ENCODE measurements at places on chromosomes 7 and 10.
A peak's percentile ranks its signal among the peaks of the same experiment; 100 is the strongest.

DNA sequence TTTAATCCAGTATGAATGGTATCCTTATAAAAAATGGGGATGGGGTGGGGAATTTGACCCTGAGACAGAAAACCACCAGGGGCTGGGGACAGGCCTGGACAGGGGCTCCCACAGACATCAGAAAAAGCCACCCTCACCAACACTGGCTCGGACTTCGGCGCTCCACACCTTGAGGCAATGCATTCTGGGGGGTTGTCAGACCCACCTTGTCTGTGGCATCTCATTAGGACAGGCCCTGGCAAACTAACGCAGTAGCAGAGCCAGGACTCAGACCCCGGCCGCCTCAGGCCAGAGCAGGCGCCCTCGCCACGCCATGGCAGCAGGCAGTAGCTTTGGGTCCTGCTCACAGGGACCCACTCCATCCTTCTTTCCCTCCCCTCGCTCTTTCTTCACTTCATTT is 160.1 kb downstream of the CCDC3 start:
- no peak for DNase-seq

GRCh38 chr10:88984525-88984924 is 6.1 kb upstream of the FAS start:
- DNase-seq: no peak

- no peak for DNase-seq
Observed at GRCh38 chr7:22548313-22548712, 48.3 kb upstream of the STEAP1B start.

DNA sequence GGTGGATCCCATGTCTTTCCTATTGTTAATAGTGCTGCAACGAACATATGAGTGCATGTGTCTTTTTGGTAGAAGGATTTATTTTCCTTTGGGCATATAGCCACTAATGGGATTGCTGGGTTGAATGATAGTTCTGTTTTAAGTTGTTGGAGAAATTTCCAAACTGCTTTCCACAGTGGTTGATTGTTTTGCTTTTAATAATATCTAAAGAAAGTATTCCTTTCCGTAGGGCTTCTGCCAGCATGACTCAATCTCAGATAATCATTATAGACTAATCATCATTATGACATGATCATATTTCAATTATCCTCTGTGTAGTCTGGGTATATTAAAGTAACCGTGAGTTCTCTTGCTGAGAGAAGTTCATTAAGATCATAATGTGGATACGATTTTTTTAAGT is 110.2 kb upstream of the KMT2E start:
- DNase-seq: no peak

DNA sequence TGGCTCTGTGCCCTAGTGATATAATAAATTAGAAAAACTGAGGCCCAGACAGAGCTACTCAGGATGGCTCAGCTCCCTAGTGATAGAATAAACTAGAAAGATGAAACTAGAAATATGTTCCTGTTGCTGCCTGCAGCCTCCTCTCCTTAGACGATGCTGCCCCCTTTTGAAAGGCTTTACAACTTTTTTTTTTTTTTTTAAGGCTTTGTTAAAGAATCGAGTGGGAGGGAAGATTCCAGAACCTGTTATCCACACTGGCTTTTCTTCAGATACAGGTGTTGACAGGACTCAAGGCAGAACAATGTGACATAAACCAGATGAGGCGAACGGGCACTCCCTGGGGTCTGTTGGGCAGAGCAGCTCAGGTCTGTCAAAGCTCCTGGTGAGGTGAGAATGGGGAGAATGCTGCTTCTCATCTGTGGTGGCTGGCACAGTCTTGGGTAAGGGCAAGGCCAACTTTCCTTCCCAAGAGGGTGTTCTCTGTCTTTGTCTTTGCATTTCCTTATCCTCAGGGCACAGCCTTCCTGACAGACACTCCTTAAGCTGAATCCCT is 175.1 kb downstream of the COBL start:
- DNase-seq: no peak

DNA sequence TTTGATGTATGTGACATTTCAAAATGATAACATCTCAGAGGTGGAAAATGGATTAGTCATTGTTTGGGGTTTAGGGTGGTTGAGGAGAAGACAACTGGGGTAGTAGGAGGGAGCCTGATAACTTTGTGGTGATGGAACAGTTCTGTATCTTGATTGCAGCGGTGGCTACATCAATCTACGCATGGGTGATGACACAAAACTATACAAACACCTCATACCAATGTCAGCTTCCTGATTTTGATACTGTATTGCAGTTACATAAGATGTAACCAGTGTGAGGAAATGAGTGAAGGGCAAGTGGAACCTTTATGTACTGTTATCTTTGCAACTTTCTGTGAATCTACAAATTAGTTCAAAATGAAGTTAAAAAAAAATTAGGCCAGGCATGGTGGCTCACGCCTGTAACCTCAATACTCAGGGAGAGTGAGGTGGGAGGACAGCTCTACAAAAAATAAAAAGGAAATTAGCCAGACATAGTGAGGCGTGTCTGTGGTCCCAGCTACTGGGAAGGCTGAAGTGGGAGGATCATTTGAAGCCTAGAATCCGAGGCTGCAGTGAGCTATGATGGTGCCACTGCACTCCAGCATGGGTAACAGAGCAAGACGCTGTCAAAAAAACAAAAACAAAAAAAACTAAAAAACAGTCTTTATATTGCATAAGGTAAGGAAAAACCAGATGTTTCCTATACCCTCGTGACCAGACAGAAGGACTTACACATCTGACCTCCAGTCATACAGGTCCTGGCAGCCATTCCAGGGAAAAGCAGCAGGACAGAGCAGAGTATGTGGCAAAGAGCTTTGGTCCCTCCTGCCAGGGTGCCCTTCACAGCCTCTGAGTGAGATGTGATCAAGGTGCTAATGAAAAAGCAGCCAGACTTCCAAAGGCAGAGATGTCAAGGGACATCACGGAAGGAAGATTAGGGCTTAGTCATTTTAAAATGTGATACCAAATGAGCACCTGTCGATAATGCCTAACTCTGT is 50.8 kb downstream of the CYTH3 start:
- DNase-seq: peak; percentile 87

DNA sequence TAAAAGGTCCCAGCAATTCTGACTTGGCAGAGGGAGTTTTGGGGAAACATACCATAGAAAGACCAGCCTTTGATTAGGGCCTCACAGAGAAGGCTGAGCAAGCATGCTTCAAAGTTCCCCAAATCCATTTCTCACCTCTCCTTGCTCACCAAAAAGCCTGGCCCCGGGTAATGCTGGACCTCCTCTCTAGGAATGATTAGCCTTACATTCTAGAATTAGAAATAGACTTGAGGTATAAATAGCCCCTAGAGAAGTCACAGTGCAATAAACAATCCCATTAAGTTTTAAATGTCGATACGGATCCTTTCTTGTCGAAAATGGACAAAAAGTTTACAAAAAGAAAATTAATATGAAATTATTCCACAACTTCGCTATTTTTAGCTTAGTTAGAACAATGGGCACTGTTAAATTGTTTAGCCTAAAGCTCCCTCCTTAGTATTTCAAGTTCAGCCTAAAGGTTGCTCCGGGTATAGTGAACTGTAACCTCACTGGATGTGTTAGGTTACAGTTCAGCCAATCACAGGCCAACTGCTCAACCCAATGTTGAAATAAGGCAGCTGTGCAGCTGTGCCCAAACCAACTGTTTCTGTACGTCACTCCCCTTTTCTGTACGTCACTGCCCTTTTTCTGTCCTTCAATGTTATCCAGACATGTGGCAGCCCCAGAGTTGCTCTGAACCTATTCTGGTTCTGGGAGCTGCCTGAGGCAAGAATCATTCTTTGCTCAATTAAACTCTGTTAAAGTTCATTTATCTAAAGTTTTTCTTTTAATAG is 7.9 kb upstream of the GSDME start:
- DNase-seq: peak; percentile 85

DNA sequence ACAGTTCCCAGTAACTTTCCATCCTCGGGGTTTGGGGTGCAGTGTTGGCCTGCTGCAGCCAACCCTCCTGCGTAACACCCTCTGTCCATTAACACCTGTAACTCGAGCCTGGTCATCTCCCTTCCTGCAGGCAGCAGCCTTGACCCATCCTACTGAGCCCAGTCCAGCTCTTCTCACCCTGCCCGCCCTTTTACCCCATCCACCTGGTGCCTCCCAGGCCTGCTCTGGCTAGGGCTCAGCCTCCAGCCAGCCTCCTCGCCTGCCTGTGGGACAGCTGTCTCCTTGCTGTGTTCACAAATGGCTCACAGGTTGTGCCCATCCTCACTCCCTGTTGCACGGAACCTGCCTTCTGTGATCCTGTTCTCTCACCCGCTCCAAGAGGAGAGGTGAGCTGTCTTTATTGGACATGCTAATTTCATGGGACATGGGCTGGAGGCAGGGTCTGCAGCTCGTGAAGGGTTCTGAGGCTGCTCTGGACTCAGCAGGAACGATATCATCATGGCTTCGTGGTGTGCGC is 277.2 kb upstream of the TCERG1L start:
- DNase-seq: no peak

GRCh38 chr7:20352573-20353306 is 22.0 kb downstream of the ITGB8 start:
- DNase-seq: no peak

GRCh38 chr10:21260506-21261149 is 264.9 kb downstream of the SKIDA1 start:
- no peak for DNase-seq

- no peak for DNase-seq
Observed at GRCh38 chr10:91610444-91610843, 22.4 kb downstream of the PPP1R3C start.

DNA sequence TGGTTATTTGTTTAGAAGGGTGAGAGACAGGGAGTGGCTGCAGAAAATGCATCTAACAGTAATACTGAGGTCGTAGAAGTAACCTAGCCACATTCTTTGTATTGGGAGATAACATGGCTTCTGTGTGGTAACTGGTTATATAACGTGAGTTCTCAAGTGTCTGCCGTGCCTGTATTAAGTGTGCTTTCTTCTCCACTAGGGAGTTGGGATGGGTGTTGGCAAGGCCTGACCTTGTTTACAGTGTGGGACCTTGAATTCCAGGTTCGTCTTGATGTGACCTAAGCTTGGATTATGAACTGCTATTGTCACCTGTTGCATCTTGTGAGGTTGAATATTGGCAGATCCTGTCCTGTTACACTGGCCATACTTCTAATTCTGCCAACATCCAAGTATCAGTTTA is 145.3 kb upstream of the NAMPT start:
- DNase-seq: no peak

- peak; percentile 92 for DNase-seq
Observed at GRCh38 chr7:32905175-32905662, 13.7 kb upstream of the KBTBD2 start.

DNA sequence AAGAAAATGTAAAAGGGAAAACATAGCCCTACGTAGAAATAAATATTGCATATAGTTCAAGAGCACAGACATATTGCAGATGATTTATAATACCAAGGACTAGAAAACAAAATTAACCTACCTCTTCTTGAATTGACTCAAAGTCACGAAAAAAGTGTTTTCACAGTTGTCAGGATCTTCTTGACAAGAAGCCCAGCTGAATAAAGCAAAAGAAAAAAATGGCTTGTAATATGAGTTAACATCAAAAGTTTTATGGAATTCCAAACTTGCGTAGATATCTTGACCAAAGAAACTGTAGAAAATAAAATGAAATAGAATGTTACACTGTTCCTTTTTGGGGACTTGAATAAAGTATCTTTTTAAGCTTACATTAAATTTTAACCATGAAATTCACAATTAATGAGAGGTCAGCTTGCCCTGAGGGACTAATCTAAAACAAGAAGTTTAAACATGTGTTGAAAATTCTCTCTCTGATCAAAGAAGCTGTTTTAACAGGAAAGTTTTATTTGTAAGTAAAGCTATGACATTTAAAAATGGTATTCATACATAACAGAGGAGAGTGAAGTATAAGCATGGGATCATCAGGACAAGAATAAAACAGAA is 133.1 kb upstream of the SEMA3C start:
- no peak for DNase-seq

GRCh38 chr7:31416381-31416870 is 75.9 kb upstream of the NEUROD6 start:
- DNase-seq: no peak

- DNase-seq: no peak
Observed at GRCh38 chr10:80414142-80414895, 6.0 kb downstream of the PRXL2A start.

DNA sequence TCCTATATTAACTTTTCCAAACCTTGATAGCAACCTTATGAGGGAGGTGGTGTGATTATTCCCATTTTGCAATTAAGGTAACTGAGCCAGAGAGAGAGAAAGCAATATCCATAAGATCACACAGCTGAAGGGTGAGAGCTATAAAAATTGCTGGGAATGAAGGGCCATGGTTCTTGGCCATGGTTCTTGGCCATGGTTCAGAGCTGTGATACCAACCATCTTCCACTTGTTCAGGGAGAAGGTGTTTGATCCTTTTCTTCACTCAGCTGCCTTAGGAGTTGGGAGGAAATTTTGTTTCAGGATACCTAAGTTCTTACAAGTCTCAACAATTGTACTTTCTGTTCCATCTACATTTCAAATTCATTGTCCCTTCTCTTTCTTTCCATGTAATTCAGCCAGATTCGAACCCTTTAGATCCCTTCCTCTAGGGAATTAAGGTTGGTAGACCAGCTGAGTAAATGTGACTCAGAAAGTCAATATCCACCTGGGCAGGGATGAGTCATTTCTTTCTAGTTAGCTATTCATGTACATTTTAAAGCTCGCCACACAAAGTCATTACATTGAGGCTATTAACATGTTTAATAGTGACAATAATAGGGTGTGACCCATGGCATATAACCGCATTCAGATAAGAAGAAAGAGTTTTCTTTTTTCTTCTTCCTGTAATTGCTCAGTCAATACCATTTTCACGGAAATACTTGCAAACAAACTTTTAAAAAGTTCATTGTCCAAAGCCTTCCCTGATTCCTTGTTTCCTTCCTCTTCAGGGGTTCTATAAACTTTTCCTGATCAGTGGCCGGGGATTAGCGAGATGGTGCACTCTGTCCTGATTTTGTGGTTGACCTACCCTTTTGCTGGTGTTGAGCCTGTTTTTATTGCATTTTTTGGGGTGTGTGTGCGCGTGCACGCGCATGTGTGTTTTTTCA is 143.4 kb downstream of the TCF7L2 start:
- peak; percentile 38 for DNase-seq

DNA sequence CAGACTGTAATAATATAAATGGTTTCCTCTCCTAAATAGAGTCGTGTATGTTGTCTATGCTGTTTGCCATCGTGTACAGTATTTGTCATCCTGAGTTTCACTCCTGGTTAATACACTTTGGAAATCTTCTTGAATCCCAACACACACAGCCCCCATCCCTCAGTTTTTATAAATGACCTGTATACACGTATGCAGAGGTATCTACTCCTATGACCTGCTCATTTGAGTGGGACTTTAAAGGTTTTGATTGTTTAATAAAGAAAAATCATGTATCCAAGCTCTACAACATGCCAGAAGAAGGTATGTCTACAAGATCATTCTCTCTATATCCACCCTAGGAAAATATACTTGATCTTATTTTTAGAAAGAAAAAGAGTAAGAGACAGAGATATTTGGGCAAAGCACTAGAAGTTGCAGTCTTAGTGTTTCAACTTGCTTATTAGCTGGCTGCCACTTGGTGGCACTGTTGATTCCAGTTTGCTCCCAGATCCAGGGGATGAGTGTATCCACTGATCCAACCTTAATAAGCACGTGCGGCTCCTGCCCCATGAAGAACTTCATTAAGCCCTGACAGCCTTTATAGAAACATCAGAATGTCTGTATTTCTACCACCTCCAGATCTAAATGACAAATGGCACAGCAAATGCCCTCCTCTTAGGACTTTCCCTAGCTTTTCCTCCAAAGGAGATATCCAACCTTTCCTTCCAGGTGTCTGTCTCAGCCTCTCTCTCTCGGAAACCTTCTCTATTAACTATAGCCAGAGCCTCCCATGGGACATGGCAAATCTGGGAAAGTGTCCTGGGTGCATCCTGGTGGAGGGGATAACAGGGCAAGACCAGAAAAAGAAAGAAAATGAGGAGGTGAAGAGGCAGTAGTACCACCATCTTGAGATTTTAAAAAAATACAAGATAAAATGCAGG is 181.6 kb upstream of the NEBL start:
- peak; percentile 50 for DNase-seq
